Left lung (tissue), 14 donors: ENCODE measurements at places on chromosomes 4 and X. TPM values are rescaled to one million over a fixed set of nuclear protein-coding genes. Genes with fewer than 3 reads are reported as not detected.

DNA sequence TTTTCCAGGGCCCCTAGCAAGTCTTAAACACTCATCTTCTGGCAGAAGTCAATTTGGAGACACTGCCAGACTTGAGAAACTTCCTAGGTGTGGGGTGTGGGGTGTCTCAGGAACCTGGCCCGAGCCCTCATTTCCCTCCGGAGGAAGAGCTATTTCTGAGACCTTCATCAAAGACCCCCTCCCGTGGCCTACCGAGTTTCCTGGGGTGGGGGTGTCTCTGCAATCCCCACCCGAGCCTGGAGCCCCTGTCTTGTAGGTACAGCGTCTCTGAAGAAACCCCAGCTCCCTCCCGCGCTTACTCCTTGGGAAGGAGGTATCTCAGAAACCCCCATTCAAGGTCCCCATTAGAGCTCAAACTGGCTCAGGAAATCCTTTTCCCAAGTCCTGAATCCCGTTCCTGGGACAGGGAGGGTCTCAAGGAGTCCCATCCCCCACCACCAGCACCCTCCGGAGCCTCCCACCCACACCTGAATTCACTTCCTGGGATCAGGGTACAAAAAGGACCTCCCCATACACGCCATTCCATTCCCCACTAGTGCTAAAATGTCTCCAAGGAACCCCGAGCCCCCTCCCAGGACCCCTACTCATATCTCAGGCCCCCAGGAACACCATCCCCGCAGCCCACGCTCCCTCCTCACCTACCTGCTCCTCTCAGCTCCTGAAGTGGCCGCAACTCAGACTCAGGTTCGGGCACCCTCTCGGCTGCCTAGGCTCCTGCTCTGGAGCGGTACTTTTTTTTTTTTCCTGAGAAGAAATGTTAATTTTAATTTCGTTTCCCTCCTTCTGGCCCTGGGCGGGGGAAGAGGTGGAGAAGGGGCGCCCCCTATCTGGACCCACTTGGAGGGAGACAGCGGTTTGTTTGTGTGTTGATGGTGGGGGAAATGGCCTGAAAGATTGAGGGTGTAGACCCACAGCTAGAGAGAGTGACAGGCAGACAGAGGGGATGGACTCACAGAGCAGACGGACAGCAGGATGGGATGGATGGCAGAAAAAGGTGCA is 1.1 kb downstream of the SLC38A5 start:
- no peaks in the 10 kb centered on the region for H3K4me1 ChIP-seq
- H3K4me3 ChIP-seq, result peak overlapping the region; percentile 9
- H3K27me3 ChIP-seq, result no peaks in the 10 kb centered on the region
- no peak for DNase-seq

GRCh38 chrX:41067721-41068120 is 17.5 kb upstream of the USP9X start:
- H3K4me3 ChIP-seq, result no peak overlapping the region
- H3K27ac ChIP-seq, result no peak overlapping the region
- no peaks in the 10 kb centered on the region for H3K4me1 ChIP-seq
- H3K27me3 ChIP-seq, result no peaks in the 10 kb centered on the region
- H3K36me3 ChIP-seq, result no peaks in the 10 kb centered on the region

DNA sequence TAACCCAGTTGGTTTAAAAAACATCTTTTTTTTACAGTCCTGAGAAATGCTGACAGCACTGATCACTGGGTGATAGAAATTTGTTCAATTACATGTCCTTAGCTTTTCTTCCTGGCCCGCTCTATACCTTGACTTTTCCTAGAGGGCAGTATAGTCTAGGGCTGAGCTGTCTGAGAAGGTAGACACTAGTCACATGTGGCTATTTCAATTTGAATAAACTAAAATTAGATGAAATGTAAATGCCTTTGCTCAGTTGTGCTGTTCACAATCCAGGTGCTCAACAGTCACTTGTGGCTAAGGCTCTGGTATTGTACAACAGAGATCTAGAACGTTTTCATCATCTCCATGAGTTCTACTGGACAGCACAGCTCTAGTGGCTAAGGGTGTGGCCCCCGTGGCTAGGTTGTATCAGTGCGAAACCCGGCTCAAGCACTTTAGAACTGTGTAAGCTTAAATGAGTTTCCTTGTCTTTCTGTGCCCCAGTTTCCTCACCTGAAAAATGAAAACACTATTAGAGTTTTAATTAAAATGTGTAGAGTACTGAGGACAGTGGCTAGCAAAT is 111.6 kb upstream of the WDR17 start:
- DNase-seq, result no peak
- H3K4me1 ChIP-seq, result no peaks in the 10 kb centered on the region
- H3K27me3 ChIP-seq, result no peaks in the 10 kb centered on the region
- H3K4me3 ChIP-seq, result no peak overlapping the region

DNA sequence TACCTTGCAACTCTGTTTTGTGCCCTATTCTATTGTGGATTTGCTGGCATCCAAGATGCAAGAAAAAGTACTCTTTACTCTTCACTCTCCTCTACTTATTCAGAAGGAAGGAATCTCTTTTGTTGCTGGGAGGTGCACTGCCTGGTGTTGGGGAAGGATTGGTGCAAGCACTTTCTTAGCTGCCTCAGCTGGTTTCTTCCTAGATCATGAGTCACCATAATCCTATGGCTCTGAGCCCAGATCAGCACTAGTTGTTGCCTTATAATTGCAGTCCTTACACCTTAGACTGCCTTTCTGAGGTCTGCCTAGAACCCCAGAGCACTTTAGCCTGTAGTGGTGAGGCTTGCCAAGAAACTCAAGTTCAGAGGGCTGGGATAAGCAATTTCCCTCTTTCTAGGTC is 37.0 kb upstream of the CT83 start:
- no peaks in the 10 kb centered on the region for H3K27me3 ChIP-seq
- H3K4me1 ChIP-seq, result no peaks in the 10 kb centered on the region
- no peak overlapping the region for H3K4me3 ChIP-seq
- no peaks in the 10 kb centered on the region for H3K36me3 ChIP-seq
- H3K27ac ChIP-seq, result no peak overlapping the region

DNA sequence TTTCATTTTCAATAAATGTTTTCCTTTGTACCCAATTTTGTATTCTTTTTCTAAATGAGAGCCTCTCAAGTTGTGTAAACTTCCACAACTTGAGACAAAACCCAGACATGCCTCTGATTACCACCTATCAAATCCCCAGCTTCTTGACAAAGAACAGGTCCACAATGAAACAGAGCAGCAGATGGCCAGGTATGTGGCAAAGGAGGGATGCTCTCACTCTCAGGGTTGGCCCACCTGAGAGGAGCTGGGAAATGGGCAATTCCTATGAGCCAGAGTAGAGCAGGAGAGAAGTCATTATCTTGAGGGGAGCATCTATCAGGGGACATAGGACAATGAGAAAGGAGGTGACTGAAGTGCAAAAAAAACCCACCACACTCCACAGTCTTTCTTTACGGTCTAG is 273.5 kb upstream of the FAM241A start:
- H3K4me3 ChIP-seq, result no peak overlapping the region
- no peak overlapping the region for H3K27ac ChIP-seq
- no peak for DNase-seq
- H3K27me3 ChIP-seq, result no peaks in the 10 kb centered on the region
- no peaks in the 10 kb centered on the region for H3K4me1 ChIP-seq

- DNase-seq, result no peak
- no peaks in the 10 kb centered on the region for H3K4me1 ChIP-seq
These were observed 39.4 kb downstream of the ANTXR2 start for GRCh38 chr4:80033581-80033980.

- peaks cover 11% of the 10 kb centered on the region for H3K27me3 ChIP-seq
- H3K36me3 ChIP-seq, result no peaks in the 10 kb centered on the region
- H3K4me1 ChIP-seq, result no peaks in the 10 kb centered on the region
- DNase-seq, result no peak
- H3K27ac ChIP-seq, result no peak overlapping the region
These were observed 111.5 kb downstream of the ASB9 start for GRCh38 chrX:15158350-15158735.

DNA sequence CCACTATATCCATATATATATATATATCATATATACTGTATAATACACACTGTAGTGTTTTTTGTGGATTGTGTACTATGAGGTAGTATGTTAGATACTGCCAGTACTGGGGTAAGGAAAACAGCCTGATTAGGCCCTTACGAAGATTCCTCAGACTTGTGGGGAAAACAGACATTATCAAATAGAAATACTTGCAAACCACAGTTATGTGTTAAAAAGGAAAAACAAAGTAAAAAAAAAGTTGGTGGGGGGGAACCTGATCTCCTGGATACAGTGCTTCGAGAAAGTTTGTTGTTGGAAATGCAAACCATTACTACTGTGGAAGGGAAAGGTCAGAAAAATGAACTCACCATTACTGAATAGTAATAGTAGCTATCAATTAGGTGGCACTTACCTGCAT is 53.0 kb downstream of the PKD2 start:
- H3K27ac ChIP-seq, result no peak overlapping the region
- H3K27me3 ChIP-seq, result no peaks in the 10 kb centered on the region
- peaks cover 62% of the 10 kb centered on the region for H3K36me3 ChIP-seq
- H3K4me1 ChIP-seq, result no peaks in the 10 kb centered on the region
- DNase-seq, result no peak

- no peaks in the 10 kb centered on the region for H3K36me3 ChIP-seq
- no peak overlapping the region for H3K27ac ChIP-seq
- no peak for DNase-seq
These were observed 371.8 kb upstream of the NR3C2 start for GRCh38 chr4:148814030-148814429.

- no peak for DNase-seq
- H3K27me3 ChIP-seq, result no peaks in the 10 kb centered on the region
- no peak overlapping the region for H3K4me3 ChIP-seq
- no peaks in the 10 kb centered on the region for H3K36me3 ChIP-seq
- H3K4me1 ChIP-seq, result no peaks in the 10 kb centered on the region
- no peak overlapping the region for H3K27ac ChIP-seq
These were observed 278.2 kb upstream of the GATB start for GRCh38 chr4:152039023-152039481.

DNA sequence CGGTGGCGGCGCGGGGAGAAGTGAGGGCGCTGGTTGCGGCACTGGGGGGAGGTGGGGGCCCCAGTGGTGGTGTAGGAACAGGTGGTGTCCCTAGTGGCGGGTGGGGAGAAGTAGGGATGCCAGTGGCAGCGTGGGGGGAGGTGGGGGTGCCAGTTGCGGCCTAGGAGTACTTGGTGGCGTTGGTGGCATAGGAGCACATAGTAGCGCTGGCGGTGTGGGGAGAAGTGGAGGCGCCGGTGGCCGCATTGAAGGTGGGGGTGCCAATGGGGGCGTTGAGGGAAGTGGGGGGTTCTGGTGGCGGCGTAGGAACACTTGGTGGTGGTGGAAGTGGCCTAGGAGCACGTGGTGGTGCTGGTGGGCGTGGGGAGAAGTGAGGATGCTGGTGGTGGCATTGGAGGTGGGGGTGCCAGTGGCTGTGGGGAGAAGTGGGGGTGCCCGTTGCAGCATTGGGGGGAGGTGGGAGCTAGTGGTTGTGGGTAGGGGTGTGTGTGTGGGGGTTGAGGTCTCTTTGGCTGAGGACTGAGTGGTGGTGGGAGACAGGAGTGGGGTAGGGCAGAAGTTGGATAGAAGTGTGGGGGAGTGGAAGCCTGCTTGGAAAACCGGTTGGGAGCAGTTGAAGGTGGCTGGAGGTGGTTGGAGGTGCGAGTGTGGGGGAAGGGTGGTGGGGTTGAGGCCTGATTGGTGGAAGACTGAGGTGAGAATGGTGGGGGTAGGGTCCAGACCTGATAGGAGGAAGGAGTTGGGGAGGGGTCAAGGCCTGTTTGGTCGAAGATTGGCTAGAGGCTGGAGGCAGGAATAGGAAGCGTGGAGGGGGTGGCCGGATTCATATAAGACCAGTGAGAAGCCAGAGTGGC is 1.1 kb downstream of the GCNA start:
- H3K27me3 ChIP-seq, result no peaks in the 10 kb centered on the region
- H3K4me1 ChIP-seq, result no peaks in the 10 kb centered on the region
- H3K36me3 ChIP-seq, result peaks cover 41% of the 10 kb centered on the region
- no peak overlapping the region for H3K4me3 ChIP-seq
- no peak overlapping the region for H3K27ac ChIP-seq
- DNase-seq, result no peak

DNA sequence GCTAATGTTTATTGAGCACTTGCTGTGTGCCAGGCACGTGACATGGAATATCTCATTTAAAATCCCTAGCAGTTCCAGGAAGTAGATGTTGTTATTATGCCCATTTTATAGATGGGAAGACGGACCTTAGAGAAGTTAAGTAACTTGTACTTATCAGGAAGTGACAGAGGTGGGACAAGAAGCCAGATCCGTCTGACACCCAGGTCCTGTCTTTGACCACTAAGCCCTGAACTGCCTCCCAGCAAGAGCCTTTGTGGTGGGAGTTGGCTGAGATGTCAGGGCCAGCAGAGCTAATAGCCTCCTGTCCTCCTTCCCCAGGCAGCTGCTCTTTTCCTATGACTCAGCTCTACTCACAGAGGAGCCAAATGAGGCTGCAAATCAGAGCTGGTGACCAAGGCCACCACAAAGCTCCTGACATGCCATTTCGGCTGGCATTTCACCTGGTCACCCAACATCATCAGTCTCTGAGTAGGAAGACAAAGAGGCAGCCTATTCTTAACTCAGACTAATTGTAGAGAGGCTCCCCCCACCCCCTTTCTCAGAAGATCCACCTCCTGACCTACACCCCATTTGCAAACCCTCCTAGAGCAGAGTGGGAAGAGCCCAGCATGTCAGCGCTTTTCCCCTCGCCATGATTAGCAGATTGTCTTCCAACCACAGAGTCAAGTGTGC is 175.1 kb upstream of the KIT start:
- H3K36me3 ChIP-seq, result no peaks in the 10 kb centered on the region
- H3K27me3 ChIP-seq, result no peaks in the 10 kb centered on the region
- no peak for DNase-seq
- H3K4me1 ChIP-seq, result no peaks in the 10 kb centered on the region
- H3K4me3 ChIP-seq, result no peak overlapping the region

DNA sequence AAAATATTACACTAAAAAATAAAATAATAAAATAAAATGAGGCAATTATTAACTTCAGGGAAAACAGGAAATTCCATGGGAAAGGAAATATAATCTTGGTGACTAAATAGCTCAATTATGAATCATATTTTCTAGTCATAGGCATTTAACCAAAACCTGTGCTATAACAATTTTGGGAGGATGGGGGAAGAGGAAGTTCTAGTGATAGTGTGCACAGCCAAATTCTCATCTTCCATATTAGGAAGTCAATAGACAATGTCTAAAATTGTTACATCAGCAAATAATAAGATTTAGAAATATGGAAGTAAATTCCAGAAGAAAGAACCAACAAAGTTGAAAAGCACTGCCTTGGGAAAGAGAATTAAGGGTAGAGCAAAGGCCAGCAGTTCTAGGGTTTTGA is 2.8 kb downstream of the AWAT2 start:
- no peaks in the 10 kb centered on the region for H3K4me1 ChIP-seq
- H3K27ac ChIP-seq, result no peak overlapping the region
- no peaks in the 10 kb centered on the region for H3K36me3 ChIP-seq
- H3K27me3 ChIP-seq, result no peaks in the 10 kb centered on the region

GRCh38 chr4:57373991-57374390 is 263.8 kb upstream of the IGFBP7 start:
- no peaks in the 10 kb centered on the region for H3K27me3 ChIP-seq
- no peak for DNase-seq
- no peak overlapping the region for H3K4me3 ChIP-seq
- no peaks in the 10 kb centered on the region for H3K4me1 ChIP-seq

The CSAG3 gene
- not detected for polyA plus RNA-seq

The ARAP2 gene
- polyA plus RNA-seq, result 7.6 TPM

The TSPAN6 gene
- polyA plus RNA-seq, result 117 TPM

The FNIP2 gene
- polyA plus RNA-seq, result 28.5 TPM

The UGT2B10 gene
- not detected for polyA plus RNA-seq

The ABLIM2 gene
- polyA plus RNA-seq, result 8.5 TPM

The RAB33A gene
- 0.70 TPM for polyA plus RNA-seq

The ODAPH gene
- not detected for polyA plus RNA-seq

The MTNR1A gene
- not detected for polyA plus RNA-seq

The RPL9 gene
- 694 TPM for polyA plus RNA-seq

The SPANXA2 gene
- not detected for polyA plus RNA-seq

The SOWAHD gene
- polyA plus RNA-seq, result 0.66 TPM

The TSPAN5 gene
- 33.7 TPM for polyA plus RNA-seq

The YY2 gene
- 4.5 TPM for polyA plus RNA-seq
